ENCODE measurements at places on chromosomes 5 and 9. TPM values are rescaled to one million over a fixed set of nuclear protein-coding genes. Genes with fewer than 3 reads are reported as not detected.
A peak's percentile ranks its signal among the peaks of the same experiment; 100 is the strongest.

GRCh38 chr5:43236653-43237355 lies 44.8 kb downstream of the NIM1K start:
- no peak for DNase-seq

DNA sequence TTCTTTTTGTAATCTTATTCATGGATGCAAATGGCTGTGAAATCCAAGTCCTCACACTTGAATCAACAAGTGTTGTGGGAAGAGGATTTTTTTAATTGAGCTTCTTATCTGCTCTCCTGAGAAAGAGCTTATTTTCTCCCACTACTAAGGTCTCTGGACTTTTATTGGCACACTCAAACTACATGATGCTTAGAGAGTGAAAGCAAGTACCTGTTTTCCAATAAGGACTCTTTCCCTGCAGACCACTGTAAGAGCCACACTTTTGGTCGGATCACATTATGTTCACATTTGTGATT lies 546.4 kb upstream of the ARRDC3 start:
- DNase-seq = no peak

GRCh38 chr5:130055572-130055971 lies 151.3 kb downstream of the CHSY3 start:
- DNase-seq = no peak

DNA sequence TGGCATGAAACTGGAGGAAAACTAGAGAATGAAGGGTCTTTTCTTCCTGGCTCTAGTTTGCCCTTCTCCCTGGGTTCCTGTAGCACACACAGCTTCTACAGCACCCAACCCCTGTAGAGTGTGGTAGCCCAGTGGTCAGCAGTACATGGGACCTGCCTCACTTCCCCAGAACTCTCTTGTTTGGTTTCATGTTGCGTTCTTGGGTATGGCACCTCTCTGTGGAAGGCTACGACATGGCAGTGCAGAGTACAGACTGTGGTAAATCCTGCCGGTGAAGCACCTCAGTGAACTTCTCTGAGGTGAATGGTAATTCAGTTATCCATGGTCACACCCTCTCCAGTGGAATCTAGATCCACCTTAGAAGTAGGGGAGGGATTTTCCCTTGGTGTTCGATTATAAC lies 105.5 kb downstream of the TLR4 start:
- DNase-seq = no peak

- DNase-seq = no peak
Measured at GRCh38 chr9:16823906-16824305, 46.6 kb downstream of the BNC2 start.

DNA sequence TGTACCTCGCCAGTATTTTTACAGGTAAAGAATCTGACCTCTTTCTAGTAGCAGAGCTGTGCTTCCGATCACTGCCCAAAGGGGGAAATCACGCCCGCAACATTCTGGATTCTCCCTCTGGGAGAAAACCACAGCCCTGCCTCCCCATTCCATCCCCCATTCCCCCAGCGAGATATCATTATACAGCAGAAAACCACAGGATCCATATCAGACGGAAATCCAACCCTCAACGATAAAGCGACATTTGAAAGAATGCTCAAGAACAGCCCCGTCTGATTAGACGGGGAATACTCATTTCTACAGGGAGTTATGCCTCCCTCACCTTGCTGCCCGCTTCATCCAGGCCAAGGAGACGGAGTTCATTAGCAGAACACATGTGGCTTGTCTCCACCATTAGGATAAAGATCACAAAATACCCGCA lies 172.8 kb downstream of the COL23A1 start:
- no peak for DNase-seq

GRCh38 chr5:9295466-9295801 lies 250.4 kb downstream of the SEMA5A start:
- DNase-seq = no peak

DNA sequence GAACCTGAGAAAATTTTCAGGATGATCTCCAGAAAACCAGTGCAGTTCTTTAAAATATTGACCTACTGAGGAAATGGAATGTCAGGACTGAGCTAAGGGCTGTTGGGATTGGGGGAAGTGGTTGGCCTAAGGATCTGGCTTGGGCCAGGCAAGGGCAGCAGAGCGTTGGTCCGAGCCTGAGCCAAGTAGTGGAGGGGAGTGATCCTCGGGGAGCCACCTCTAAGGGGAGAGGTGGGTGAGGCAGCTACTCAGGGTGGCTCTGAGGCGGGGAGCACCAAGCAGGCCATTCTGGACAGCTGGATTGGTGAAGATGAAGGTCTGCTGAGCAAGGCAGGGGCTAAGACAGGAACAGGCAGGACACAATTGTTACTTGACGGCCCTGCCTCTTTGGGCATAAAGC lies 11.5 kb downstream of the CAMK4 start:
- no peak for DNase-seq

GRCh38 chr9:970151-970996 lies 6.1 kb upstream of the DMRT3 start:
- no peak for DNase-seq

DNA sequence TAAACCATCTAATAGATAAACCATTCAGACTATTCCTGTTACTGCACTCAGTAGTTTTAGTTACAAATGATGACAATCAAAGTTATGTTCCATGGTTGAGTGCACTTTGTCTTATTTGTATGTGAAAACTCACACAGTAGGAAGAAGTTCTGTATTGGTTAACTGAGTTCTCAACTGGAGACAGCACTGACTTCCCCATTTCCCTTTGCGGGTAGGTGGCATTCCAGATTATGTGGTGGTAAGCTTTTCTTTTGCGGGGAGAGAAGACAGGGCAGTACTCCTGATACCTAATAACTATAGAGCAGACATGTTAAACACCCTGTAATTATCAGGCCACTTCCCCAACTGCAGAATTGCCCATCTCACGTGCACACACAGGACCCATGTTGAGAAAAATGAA lies 24.4 kb downstream of the TARS1 start:
- no peak for DNase-seq

DNA sequence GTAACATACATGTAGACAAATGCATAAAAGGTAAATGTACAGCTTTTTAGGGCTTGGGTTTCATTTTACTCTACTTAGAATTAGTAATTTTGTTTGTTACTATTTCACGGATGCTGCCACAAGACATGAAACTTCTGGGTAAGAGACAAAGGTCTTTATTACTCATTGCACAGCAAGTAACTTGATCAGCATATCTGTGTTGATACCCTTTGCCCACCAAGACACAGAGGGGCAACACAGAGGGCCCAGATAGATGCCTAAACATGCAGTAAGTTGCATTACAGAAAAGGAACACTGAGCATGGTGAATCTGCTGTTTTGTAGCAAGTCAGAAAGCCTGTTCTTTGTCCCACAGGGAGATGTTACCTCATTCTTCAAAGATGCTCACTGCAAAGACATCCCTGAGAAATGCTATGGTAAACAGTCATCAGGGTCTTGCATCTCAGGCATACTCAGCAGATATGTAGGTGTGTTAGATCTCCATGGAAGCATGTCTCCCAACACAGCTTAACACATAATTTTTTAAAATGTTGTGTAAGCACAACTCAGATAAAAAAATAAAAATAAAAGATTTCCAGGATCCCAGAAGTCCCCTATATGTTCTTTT lies 10.3 kb downstream of the ITGA2 start:
- DNase-seq = peak; percentile 83

GRCh38 chr9:26412446-26412845 lies 480.2 kb downstream of the CAAP1 start:
- DNase-seq = no peak

GRCh38 chr5:36236801-36237200 lies 4.9 kb downstream of the NADK2 start:
- DNase-seq = no peak

- DNase-seq = no peak
Measured at GRCh38 chr5:80355686-80356085, 35.9 kb downstream of the SPZ1 start.

- no peak for DNase-seq
Measured at GRCh38 chr9:136917902-136918301, 26.6 kb downstream of the FBXW5 start.

DNA sequence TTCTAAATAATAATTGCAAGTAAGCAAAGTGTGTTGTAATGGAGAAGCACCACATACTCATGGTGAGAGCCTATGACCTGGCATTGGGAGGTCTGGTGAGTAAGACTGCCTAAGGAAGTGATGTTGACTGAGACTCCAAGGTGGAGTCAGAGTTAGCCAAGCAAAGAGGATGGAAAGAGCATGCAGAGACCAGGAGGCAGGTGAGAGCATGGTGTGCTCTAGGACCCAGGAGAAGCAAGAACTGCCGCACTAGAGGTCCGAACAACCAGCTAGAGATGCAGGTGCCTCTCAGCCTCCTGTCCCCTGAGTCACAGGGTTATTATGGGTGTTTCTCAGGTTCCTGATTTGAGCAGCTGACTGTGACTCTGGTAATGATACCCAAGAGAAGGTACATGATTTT lies 27.3 kb downstream of the ANP32B start:
- DNase-seq = peak; percentile 64

DNA sequence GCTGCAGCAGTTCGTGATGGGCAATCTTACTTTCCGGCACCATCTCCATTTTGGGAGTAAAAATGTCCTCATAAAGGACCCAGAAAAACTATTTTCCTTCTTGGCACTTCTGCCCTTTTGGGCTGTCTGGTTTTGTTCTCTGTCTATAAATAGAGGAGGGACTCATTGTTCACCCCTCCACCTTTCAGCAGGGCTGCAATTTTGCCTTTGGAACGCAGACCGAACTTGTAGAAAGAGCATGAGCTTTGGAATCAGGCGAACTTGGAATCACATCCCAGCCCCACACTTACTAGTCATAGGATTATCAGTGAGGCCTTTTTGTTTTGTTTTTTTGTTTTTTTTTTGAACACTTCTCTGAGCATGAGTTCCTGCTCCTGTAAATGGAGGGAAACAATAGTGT lies 178.1 kb upstream of the IL12B start:
- no peak for DNase-seq

- no peak for DNase-seq
Measured at GRCh38 chr5:167725741-167726140, 565.7 kb upstream of the WWC1 start.

DNA sequence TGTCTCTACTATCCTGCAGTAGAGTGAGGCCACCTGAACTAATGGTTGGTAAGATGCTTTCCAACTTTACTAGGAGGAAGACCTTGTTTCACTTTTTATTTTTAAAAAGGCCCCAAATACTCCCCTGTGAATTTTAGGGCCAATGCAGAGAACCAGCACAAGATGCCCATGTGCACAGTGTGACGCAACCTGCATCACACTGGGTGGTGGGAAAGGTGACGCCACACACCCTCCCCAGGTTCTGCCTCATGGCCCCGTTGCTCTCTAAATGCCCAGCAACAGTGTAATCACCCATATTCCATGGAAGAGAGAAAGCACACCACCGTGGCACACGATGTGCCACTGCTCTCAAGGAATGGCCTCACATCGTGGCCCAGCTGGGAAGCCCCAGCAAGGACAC lies 6.4 kb downstream of the SURF4 start:
- DNase-seq = no peak

PDE6A gene
- total RNA-seq = not detected

SPATA9 gene
- 0.83 TPM for total RNA-seq

NR5A1 gene
- total RNA-seq = not detected

TMC1 gene
- not detected for total RNA-seq

ARHGEF37 gene
- 0.28 TPM for total RNA-seq

PCDHB1 gene
- not detected for total RNA-seq

AQP7 gene
- 0.28 TPM for total RNA-seq

MRPL36 gene
- 85.9 TPM for total RNA-seq

C9orf50 gene
- total RNA-seq = not detected
